Glomerular endothelial cell (primary cell): ENCODE measurements at places on chromosomes 16 and 17. TPM values are rescaled to one million over a fixed set of nuclear protein-coding genes. Genes with fewer than 3 reads are reported as not detected.

Gene CDK12
- 31.0 and 40.9 TPM in 2 replicates for total RNA-seq

Gene GPS1
- 122 and 139 TPM in 2 replicates for total RNA-seq

Gene TNFRSF13B
- total RNA-seq, result not detected in 2 replicates

Gene OR1F1
- not detected in 2 replicates for total RNA-seq

Gene TSNAXIP1
- total RNA-seq, result 0.39 and 0.88 TPM in 2 replicates

Gene GH2
- not detected in 2 replicates for total RNA-seq
